ENCODE measurements at places on chromosomes 7 and 10.

- DNase-seq, result no peak
Measured at GRCh38 chr10:123494301-123494808, 171.8 kb upstream of the GPR26 start.

DNA sequence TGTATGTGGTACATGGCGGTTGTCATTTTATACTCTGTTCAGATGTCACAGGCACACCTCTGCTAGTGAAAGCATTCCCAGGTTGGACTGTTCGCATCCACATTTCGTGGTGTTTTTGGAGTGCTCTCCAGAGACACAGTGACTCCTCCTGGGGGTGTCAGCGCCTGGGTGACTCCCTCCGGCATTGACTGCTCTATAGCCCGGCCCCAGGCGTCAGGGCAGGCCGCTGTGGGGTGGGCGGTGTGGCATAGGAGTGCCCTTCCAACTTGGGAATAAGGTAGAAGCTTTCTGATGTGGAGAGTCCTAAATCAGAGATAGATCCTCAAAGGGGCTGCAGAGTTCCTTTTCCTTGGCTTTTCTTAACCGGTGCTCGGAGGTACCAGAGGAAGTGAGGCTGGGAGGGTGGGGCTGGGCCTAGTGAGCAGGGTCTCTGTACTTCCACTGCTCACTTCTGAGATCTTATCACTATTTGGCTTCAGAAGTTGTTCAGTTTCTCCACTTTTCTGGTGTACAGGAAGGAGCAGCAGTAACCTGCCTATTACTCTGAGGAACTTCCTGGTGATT, 32.3 kb downstream of the CCNY start:
- no peak for DNase-seq

GRCh38 chr10:132463333-132464255, 66.6 kb downstream of the PWWP2B start:
- DNase-seq, result no peak

- peak; percentile 83 for DNase-seq
Measured at GRCh38 chr7:151793531-151793951, 83.4 kb downstream of the PRKAG2 start.

GRCh38 chr7:33516568-33516967, 387.2 kb downstream of the BBS9 start:
- no peak for DNase-seq

DNA sequence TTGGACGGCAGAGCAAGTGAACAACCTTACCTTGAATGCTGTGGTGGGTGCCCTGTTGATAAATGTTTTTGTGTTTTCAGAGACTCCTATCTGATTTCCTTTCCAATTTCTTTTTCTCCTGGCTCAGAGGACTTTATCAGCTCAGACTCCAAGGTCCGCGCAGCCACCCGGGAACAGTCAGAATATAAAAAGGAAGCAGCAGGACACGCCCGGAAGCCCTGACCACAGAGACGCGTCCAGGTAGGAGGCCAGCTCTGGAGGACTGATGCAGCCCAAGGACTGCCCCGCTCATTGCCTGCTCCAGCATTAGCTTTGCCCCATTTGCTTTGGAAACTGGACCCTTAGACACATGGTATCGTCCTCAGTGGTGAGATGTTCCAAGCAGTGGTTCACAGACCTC, 61.3 kb downstream of the TACC2 start:
- no peak for DNase-seq

DNA sequence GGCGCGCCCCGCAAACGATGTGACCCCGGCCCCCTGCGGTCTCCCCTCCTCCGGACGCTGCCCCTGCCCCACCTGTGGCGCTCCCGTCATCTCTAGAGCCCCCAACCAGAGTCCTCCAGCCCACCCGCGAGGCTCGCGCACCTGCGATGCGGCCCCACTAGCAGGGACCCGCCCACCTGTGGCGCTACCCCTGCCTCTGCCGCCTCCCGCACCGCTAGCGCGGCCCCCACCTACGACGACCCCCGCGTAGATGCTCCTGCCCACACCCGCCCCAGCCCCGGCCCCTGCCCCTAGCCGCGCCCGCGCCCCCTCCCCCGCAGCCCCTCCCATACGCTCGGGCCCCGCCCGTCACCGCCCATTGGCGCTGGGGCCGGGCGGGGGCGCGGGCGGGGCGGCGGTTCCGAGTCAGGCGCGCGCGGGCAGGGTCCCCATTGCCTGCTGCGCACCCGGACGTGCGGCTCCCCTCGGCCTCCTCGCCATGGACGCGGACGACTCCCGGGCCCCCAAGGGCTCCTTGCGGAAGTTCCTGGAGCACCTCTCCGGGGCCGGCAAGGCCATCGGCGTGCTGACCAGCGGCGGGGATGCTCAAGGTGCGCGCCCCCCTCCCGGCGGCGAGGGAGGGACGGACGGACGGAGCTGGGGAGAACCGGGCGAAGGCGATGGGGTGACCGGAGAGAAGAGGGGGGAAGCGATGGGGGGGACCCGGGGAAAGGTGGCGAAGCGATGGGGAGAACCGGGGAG, at the start of gene PFKP:
Gene PFKP (plus strand): TSS at position 431 of the 741 bp plus-strand sequence. CDS start 48 bp downstream, at position 479.
- DNase-seq, result no peak

DNA sequence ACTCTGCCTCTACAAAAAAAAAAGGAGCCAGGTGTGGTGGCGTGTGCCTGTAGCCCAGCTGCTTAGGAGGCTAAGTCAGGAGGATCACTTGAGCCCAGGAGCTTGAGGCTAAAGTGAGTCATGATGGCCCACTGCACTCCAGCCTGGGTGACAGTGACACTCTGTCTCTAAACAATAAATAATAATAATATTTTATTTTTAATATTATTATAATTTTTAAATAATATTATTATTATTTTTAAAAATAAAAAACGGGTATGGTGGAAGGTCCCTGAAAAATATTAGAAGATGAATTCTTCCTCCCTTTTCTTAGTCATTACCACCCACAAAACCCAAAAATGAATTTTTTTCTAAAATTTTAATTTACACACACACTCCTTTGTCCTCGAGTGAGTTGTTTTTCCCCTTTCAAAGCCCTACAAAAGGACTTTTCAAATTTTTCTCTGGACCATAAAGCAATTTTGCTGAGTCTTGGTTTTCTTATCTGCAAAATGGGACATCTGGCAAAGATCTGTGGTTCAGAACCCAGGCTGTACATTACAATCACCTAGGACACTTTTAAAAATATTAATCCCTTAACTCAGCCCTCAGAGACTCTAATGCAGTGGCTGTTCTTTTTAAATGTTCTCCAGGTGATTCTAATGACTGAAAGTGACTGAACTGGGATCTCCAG, 174.0 kb upstream of the NEBL start:
- DNase-seq, result no peak

DNA sequence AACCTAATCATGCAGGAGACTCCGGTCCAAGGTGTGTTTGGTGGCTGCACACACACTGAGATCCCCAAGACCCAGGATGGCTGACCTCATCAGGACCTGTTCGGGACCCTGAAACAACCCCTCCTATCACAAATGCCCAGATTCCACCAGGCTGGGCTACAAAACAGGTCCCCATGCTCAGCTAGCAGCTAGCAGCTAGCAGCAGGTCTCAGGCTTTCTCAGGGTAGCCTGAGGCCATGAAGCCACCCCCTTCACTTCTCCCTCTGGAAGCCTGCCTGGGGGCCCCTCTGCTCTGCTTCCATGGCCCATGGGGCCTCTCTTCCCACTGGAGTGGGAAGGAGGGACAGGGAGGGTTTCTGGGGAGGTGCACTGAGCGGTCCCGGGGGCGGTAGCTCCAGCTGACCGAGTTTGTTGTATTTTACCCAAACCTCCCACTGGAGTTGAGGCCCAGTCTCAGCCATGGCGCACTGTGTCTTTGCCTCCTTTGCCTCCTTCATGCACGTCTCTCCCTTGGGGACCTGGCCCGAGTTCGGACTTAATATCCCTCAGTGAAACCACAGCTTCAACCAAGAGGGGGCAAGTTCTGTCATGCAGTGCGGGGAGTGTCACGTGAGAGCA, 95.1 kb upstream of the GPR26 start:
- DNase-seq, result no peak
